Right ventricle myocardium inferior (tissue), 1 donor: ENCODE measurements at places on chromosomes 5 and 9. TPM values are rescaled to one million over a fixed set of nuclear protein-coding genes. Genes with fewer than 3 reads are reported as not detected.

GRCh38 chr9:100715100-100715380 lies 137.2 kb downstream of the CAVIN4 start:
- no peak for DNase-seq

GRCh38 chr9:123470121-123470782 lies 114.3 kb downstream of the CRB2 start:
- no peak for DNase-seq

DNA sequence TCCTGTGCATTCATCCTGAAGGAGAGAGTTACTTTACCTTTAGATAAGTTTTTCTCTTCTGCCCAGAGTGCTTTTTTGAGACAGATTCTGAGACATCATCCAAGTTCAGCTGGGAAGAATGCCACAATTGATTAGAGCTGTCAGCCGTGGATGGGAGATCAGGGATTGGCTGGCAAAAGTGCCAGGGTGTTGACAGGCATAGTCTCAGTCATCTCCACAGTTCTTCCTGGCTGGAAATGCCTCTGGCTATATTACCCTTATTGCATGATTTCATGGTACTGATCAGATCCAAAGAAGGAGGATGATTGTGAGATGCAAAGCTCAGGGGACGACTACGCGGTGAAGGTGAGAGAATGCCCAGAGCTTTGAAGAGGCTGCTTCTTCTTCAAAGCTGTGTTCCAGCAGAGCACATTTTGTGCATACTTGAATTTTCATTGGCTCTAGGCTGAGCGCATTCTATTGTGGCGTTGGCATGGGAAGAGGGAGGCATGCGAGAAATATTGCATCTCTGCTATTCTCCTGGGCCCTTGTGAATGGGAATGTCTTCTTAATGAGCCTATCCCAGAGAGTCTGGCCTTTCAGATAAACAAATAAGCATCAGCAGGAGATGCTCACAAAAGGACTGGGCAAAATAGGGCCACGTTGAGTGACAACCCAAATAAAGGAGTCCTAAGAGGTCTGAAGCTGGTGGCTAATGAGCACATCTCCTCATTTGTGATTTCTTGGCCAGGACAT lies 82.1 kb downstream of the GRIA1 start:
- no peak for DNase-seq

- no peak for DNase-seq
Observed at GRCh38 chr9:13721481-13722235, 442.2 kb upstream of the MPDZ start.

DNA sequence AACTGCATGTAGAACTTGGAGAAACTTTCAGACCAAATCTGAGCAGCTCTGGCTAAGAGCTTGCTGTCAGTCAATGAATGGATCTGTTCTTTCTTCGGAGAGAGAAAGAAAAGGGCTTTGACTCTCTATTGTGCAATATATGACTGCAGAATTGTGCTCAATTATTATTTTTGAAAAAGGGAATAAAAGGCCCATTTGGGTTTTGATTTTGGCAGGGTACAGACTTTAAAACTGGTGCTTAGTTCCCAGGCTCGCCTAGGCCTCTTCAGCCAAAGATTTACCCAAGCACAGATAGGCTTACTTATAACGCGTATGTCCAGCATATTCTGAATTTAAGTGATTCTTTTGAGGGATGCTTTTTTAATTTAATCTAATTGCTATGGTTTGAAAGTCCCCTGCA lies 59.3 kb downstream of the RETREG1 start:
- DNase-seq, result no peak

DNA sequence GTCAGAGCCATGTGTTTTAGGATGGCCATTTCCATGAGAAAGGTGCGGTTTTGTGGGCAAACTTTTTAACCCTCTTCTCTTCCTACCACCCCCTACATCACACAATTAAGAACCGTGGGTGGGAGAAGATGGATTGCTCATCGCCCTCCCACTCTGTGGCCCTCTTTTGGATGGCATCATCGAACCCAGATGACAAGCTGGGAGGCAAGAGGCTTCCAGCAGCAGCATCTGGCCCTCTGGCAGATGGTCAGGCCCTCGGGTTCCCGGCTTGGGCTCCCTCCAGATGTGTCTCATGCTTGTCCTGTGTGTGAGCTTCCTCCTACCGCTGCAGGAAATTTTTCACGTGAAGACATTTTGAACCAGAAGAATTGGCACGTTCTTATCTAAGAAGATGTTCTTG lies 199.9 kb downstream of the EBF1 start:
- DNase-seq, result peak; percentile 74

DNA sequence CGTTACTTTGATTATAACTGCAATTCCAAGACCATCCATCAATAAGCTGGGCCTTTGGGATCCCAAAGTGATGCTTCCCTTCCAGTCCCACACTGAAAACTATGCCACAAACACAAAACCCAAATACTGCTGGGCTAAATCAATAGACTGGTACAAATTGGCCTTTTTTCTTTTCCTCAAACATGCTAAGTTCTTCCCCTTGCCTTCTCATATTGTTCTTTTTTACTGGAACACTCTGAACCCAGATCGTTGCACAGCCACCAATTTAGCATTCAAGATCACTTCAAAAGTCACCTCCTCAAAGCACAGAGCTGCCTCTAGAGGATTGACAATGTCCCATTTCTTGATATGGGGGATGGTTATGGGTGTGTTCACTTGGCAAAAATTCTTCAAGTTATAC lies 66.0 kb downstream of the ACTL7B start:
- no peak for DNase-seq

- no peak for DNase-seq
Observed at GRCh38 chr5:135129307-135129706, 95.3 kb upstream of the PITX1 start.

DNA sequence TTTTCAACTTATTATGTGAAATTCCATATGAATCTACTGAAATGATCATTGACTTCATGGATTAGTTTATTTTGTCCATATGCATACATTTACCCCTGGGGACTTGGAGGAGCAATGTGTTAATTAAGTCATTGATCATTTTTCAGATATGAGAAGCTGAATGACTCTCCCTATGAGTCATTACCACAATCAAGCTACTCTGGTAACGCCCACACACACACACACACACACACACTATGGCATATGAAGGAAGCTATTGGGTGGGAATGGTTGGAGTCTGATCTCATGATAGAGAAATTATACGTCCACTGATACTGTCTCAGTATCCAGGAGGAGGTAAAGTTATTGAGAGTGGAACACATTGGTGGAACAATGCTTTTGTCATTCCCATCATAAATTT lies 528.9 kb downstream of the AGTPBP1 start:
- DNase-seq, result no peak

DNA sequence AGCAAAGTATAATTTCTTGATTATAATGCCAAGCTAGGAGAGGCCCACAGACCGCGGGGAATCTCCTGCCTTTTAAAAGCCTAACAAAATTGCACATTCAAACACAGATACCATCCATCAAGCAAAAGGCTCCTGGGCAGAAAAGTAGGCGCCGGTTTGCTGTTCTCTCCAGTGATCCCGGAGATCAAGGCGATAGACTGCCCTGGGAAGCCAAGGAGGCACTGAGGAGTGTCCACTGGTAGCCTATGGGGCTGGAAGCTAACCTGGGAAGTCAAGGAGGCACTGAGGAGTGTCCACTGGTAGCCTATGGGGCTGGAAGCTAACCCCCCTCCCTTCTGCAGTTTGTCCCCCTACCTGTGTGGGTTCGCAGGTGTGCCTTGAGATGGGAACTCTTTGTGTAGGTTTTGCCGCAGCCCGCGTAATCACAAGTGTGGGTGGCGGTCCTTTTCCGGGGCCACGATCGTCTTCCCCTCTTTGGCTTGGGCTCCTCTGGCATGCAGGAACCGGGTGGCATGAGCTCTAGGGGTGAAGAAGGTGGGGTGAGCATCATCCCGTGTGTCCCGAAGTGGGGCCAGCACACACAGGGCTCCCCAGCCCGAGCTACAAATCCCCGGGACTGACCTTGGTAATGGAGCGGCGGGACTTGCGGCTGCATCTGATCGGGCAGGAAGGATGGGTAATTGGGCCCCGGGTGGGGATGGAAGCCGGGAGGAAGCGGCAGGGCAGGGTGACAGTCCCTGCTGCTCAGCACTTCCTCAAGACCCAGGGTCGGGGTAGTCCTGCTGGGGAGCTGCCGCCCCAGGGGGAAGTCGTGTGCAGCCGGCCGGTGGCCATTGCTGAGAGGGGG lies 2.7 kb downstream of the KLF4 start:
- no peak for DNase-seq

PCDHGC5 gene
- 2.4 TPM for total RNA-seq

PCDHB14 gene
- total RNA-seq, result 4.1 TPM

FABP6 gene
- total RNA-seq, result 3.5 TPM

PRSS3 gene
- total RNA-seq, result not detected

STPG3 gene
- total RNA-seq, result 1.4 TPM

PCDHB12 gene
- 1.3 TPM for total RNA-seq

SEMA6A gene
- 7.8 TPM for total RNA-seq
